ENCODE measurements at places on chromosomes 13 and 19.

DNA sequence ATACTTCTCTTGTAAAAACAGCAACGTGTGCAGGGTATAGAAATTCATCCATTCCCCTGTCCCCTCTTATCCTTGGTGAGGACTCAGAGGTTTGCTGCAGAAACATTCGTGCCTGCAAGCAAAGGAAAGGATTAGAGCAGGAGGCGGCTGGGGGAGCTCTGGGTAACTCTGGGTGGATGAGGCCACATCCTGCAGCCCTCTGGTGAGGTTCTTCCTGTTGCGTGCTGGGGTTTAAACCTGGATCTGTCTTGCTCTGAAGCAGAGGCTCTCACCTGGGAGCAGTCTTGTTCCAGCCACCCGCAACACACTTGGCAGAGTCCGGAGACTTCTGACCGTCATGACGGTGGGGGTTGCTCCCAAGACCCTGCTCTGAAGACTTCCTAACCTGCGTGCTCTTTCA, 69.2 kb downstream of the ATP11A start:
- DNase-seq, result no peak

DNA sequence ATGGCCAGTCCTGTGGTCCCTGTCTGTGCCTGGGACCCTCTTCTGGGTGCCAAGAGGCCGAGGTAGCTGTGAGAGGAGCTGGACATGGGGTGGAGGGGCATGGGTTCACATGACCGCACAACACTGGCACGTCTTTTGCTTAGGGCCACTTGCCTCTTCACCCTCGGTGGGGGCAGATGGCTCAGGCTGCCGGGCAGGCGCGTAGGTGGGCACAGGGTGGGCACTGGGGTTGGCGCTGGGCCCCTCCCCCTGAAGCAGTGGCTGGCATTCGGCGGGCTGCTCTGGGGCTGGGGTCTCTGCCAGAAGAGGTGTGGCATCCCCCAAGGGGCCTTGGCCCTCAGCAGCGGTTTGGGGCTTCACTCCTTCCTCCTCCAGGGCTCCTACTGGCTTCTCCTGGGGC, 8.4 kb downstream of the PALM3 start:
- no peak for DNase-seq

DNA sequence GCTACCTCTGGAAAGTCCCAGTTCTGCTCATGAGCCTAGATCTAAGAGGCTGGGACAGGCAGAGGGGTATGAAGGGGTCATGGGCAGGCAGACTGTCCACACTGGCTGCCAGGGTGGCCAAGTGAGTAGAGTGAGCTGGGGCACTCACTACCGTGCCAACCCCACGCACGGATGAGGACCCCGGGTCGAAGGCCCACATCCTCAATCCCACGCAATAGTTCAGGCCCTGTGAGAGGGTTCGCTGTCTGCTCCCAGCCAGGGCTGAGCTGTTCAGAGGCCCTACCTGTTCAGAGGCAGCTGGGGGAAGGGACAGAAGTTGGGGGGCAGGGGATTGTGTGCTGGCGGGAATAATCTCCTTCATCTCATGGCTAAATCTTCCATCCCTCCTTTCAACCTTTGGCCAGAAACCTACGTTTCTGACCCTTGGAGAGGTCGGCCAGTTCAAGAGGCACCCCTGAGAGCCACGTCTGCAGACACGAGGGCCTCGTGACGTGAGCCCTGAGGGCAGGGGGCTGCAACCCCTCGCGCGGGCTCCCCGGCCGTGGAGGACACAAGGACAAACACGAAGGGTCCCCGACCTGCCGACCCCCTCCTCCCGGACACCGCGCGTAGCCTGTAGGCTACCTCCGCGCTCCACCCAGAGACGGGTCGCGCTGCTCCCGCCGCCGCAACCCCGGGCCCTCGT, 1.0 kb upstream of the RPS5 start:
- DNase-seq, result no peak

GRCh38 chr13:26458196-26458749, 99.2 kb upstream of the WASF3 start:
- DNase-seq, result no peak

DNA sequence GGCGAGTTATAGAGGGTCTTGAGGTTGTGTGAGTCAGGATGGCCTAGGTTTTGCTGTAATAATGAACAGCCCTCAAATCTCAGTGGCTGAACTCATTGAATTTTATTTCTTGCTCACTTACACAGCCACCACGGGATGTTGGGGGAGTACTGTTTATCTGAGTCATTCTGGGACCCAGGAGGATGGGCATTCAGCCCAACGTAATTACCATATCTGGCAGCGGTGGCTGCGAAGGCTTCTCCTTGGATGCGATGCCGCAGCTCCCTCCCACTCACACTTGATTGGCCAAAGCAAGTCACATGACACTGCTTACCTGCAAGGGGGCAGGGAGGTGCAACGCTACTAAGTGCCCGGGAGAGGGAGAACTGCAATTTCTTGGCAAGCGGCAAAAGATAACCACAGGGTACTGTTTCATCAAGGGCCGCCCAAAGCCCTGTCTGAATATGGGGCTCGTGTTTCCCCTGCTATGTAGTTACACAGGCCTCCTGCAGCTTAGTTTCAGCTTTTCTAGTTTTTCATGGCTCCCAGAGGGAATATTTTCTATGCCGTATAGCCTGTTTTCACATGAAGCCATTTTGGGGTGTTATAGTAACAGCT, 19.9 kb downstream of the ZSWIM9 start:
- DNase-seq, result no peak

DNA sequence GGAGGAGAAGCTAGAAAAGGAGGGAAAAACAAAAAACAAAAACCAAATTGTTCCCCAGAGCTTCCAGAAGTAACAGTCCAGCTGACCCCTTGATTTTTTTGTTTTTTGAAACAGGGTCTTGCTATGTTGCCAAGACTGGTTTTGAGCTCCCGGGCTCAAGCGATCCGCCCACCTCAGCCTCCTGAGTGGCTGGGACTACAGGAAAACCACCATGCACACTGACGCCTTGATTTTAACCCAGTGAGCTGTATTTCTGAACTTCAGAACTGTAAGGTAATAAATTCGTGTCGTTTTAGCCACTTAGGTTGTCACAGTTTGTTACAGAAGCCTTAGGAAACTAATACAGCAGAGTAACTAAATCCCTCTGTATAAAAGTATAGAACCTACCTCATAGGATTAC, 1.1 kb upstream of the NEK3 start:
- no peak for DNase-seq

DNA sequence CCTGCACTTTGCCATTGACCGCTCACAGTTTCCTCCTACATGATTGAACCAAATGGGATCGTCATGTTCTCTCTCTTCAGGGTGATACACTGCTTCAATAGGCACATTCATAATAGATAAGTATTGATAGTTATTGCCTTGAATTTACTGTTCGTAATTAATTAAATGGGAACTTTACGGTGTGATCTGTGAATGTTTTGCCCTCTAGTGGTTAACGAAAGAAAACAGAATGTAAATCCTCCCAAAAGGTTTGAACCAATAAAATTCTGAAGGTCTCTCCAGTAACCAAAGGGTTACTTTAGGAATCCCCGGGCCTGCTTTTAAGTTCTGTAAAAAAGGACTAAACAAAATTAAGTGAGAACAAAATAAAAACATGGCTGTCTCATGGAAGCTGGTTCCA, 389.3 kb downstream of the DACH1 start:
- DNase-seq, result no peak

GRCh38 chr13:48175185-48175584, 57.8 kb upstream of the ITM2B start:
- no peak for DNase-seq

- no peak for DNase-seq
These were observed 27.0 kb downstream of the TMEM161A start for GRCh38 chr19:19111136-19111835.

GRCh38 chr13:49220856-49221589, 885 bp downstream of the MLNR start:
- no peak for DNase-seq

- no peak for DNase-seq
These were observed 213.0 kb downstream of the ZIC5 start for GRCh38 chr13:99758460-99759162.

DNA sequence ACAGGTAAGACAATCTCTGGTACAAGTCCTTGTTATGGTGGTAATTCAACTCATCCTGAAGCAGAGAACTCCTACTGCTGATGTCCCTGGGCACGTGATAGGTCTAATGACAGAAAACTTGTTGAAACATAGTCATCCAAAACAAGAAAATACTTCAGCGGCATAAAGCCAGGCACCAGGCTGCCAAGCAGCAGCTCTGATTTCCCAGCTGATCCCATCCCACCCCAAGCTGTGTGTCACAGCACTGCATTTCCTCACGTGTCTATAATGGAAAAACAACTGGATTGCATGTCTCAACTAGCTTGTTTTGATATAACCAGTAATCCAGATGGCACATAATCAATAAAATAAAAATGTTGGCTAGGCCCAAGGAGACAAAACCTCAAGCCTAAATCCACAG, 64.8 kb downstream of the MIPEP start:
- DNase-seq, result no peak

GRCh38 chr19:43306097-43306496, 36.8 kb upstream of the PSG9 start:
- no peak for DNase-seq

DNA sequence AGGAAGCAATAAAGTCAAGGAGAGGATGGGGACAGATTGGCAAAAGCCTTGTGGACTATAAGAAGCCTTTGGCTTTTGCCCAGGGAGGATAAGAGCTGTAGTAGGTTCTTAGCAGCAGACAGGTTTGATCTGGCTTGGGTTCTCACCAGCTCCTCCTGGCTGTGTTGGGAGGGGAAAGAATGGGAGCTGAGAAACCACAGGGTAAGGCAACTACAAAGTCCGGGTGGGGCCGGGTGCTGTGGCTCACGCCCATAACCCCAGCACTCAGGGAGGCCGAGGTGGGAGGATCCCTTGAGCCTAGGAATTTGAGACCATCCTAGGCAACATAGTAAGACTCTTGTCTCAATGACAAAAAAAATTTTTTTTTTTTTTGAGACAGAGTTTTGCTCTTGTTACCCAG, 20.6 kb downstream of the NECTIN2 start:
- DNase-seq, result no peak

DNA sequence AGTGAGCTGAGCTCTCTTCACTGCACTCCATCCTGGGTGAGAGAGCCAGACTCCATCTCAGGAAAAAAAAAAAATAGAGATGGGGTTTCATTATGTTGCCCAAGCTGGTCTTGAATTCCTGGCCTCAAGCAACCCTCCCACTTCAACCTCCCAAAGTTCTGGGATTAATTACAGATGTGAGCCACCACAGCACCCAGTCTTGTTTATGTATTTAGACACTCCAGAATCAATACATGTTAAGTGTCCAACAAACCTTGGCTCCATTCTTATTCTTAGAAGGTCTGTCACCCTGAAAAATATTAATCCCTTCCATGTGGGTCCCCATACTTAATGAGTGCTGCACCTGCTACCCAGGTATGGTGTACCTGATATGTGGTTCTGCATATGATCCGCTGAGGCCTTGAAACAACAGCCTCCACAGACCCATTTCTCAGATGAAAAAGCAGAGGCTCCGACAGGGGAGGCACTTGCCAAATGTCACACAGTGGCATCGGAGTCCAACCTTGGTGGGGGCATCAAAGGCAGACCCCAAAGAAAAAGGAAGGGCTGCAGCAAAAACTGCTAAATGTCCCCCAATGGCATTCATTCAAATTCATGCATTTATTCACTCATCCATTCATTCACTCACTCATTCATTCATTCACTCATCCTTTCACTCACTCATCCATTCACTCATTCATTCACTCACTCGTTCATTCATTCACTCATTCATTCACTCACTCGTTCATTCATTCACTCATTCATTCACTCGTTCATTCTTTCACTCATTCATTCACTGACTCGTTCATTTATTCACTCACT, 16.7 kb downstream of the TICAM1 start:
- no peak for DNase-seq

GRCh38 chr19:57708641-57709361, at the start of gene ZNF154:
Gene ZNF154 (minus strand): TSS chr19:57709204. CDS start chr19:57708971, 233 bp downstream.
- no peak for DNase-seq

DNA sequence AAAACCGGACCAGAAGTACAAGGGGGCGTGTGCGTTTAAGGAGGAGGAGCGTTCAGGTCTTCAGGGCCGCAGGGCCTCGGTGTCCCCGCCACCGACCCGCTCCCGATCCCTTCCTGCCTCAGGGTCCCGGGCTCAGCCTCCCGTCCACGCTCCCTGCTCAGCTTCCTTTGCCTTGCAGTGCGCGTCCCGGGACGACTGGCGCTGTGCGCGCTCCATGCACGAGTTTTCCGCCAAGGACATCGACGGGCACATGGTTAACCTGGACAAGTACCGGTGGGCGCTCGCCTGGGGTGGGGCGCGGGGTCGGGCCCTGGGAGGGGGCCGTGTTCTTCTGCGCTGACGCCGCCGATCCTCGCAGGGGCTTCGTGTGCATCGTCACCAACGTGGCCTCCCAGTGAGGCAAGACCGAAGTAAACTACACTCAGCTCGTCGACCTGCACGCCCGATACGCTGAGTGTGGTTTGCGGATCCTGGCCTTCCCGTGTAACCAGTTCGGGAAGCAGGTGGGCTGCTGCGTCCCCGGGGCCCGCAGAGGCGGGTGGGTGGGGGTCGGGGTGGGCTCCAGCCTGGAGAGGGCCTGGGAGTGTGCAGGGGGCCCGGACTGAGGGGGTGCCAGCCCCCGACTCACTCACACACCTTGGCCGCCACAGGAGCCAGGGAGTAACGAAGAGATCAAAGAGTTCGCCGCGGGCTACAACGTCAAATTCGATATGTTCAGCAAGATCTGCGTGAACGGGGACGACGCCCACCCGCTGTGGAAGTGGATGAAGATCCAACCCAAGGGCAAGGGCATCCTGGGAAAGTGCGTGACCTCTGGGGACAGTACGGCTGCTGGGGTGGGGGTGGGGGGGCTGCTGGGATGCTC, 1.4 kb downstream of the GPX4 start:
- DNase-seq, result no peak

DNA sequence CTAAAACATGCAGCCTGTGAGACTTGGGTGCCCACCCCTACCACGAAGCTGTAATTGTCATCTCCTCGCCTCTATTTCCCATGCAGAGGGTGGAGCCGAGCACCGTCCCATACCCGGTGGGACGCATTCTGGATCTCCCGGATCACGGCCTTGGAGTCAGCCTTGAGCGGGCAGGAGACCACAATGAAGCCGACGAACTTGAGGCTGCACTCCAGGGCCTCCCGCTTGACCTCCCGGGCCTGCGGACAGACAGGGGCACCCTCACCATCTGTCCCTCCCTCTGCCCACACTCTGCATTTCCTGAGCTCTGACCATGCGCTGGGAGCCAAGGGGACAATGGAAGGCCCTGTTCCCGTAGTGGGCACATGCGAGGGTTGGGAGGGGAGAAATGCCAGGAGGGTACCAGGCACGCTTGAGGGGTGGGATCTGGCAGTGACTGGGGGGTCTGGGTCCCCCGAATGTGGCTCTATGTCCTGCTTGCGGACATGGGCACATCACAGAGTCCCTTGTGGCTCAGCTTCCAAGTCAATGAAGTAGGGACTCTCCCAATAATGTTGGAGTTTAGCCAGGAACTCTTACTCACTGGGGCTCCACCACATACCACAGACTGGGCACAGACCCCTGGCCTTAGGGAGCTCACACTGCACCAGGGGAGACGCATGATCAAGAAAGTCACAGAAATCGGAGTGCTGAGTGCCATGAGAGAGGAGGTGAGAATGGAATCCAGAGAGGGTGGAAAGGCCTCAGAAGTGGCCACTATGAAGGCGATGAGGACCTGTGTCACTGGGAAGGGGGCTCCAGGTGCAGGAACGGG, 9.2 kb upstream of the GMIP start:
- DNase-seq, result no peak
